Chondrocyte (in vitro differentiated cells): ENCODE measurements at places on chromosomes 12 and 14. TPM values are rescaled to one million over a fixed set of nuclear protein-coding genes. Genes with fewer than 3 reads are reported as not detected.

Gene VASH1
- 26.0 to 41.8 TPM (median 29.7 TPM) in 3 replicates for total RNA-seq

Gene SIX6
- not detected in 3 replicates for total RNA-seq

Gene LALBA
- not detected in 3 replicates for total RNA-seq

Gene TEX52
- total RNA-seq: not detected in 3 replicates

Gene MYO1H
- not detected in 3 replicates for total RNA-seq

Gene MYRFL
- total RNA-seq: 0.27 to 0.41 TPM (median 0.35 TPM) in 3 replicates

Gene KIF5A
- total RNA-seq: 2.6 to 5.1 TPM (median 3.5 TPM) in 3 replicates

Gene OR4K5
- total RNA-seq: not detected in 3 replicates

Gene HOXC6
- total RNA-seq: not detected in 3 replicates

Gene KRT6B
- not detected in 3 replicates for total RNA-seq

Gene MTERF2
- total RNA-seq: 7.0 to 12.3 TPM (median 7.5 TPM) in 3 replicates

Gene CPNE8
- total RNA-seq: 8.0 to 10.6 TPM (median 10.3 TPM) in 3 replicates

Gene GLIPR1L1
- total RNA-seq: not detected in 3 replicates

Gene RFX4
- total RNA-seq: not detected in 3 replicates

Gene CEBPE
- not detected in 3 replicates for total RNA-seq

GRCh38 chr12:132392389-132393244 lies 63.2 kb upstream of the GALNT9 start:
- DNase-seq: no peak
- peaks cover 9% of the 10 kb centered on the region for H3K4me1 ChIP-seq
- H3K27ac ChIP-seq: no peak overlapping the region
- H3K27me3 ChIP-seq: peaks cover 41% of the 10 kb centered on the region
- H3K36me3 ChIP-seq: no peaks in the 10 kb centered on the region

DNA sequence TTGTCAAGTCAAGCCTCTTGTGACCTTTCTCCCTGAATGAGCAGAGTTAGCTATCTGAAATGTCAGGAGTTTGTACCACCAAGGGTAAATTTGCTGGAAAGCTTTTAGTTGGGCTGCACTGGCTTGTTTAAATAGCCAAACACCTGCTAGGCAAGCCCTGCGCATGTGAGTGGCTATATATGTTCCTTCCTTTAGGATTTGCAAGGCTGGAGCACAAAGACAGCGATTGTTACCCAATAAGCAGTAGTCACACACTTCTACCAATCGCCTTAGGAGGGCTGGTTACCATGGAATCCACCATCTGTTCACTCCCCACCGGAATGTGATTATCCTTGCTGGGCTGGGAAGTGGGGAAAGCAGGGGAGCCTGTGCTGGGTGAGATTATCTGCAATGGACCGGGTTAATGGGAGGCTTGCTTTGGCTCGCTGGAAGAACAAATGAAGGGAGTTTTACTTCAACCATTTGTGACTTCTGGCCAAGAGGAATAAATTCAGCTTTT lies 102.5 kb downstream of the FGD4 start:
- no peaks in the 10 kb centered on the region for H3K36me3 ChIP-seq
- H3K27me3 ChIP-seq: peaks cover 2% of the 10 kb centered on the region
- no peak overlapping the region for H3K4me3 ChIP-seq
- no peak overlapping the region for H3K27ac ChIP-seq
- peaks cover 6% of the 10 kb centered on the region for H3K4me1 ChIP-seq

- peaks cover 4% of the 10 kb centered on the region for H3K27me3 ChIP-seq
- DNase-seq: no peak
- no peak overlapping the region for H3K4me3 ChIP-seq
- H3K27ac ChIP-seq: no peak overlapping the region
Observed at GRCh38 chr12:87025976-87026375, 769.8 kb upstream of the MGAT4C start.

DNA sequence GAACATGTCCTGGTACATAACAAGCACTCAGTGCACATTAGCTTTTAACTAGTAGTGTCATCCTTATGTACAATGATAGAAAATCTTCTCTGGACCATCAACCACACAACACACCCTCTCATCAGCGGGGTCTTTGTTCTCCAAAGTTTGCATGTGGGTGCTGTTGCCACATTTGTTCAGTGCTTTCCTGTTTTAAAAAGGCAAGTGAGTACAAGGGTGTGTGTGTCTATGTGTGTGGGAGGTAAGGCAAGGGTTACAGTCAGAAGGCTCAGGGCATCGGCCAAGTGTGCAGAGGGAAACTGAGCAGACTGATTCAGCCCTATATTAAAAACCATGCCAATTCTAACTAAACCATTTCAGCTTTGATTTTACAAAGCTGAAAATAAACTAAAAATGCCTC lies 17.9 kb downstream of the KRT76 start:
- no peak overlapping the region for H3K4me3 ChIP-seq
- DNase-seq: no peak
- H3K36me3 ChIP-seq: no peaks in the 10 kb centered on the region
- H3K27ac ChIP-seq: no peak overlapping the region
- no peaks in the 10 kb centered on the region for H3K4me1 ChIP-seq

GRCh38 chr14:101854366-101854765 lies 92.9 kb downstream of the PPP2R5C start:
- H3K4me3 ChIP-seq: no peak overlapping the region
- peaks cover 2% of the 10 kb centered on the region for H3K36me3 ChIP-seq
- no peak for DNase-seq
- no peaks in the 10 kb centered on the region for H3K27me3 ChIP-seq
- H3K4me1 ChIP-seq: peaks cover 16% of the 10 kb centered on the region
- H3K27ac ChIP-seq: no peak overlapping the region

DNA sequence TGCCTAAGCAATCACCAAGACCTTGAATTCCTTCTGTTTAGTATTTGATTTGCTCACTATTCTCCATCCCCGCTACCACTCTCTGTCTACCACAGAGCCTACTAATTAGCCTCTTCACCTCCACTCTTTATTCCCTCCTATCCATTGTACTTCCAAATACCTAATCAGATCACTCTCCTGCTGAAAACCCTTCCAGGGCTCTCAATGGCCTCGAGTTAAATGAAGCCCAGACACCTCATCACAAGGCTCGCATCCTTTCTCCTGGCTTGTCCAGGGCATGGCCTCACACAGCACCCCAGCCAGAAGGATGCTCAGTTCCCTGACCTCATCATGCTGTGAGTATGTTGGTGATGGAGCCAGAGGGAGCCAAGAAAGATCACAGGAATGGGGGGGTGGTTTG lies 71.4 kb upstream of the PRMT8 start:
- H3K4me3 ChIP-seq: no peak overlapping the region
- peaks cover 21% of the 10 kb centered on the region for H3K27me3 ChIP-seq
- H3K4me1 ChIP-seq: no peaks in the 10 kb centered on the region
- H3K27ac ChIP-seq: no peak overlapping the region

- H3K27ac ChIP-seq: no peak overlapping the region
- H3K36me3 ChIP-seq: no peaks in the 10 kb centered on the region
- no peak for DNase-seq
- H3K4me3 ChIP-seq: no peak overlapping the region
- peaks cover 51% of the 10 kb centered on the region for H3K27me3 ChIP-seq
- H3K4me1 ChIP-seq: no peaks in the 10 kb centered on the region
Observed at GRCh38 chr12:96570579-96570978, 81.2 kb downstream of the CFAP54 start.

DNA sequence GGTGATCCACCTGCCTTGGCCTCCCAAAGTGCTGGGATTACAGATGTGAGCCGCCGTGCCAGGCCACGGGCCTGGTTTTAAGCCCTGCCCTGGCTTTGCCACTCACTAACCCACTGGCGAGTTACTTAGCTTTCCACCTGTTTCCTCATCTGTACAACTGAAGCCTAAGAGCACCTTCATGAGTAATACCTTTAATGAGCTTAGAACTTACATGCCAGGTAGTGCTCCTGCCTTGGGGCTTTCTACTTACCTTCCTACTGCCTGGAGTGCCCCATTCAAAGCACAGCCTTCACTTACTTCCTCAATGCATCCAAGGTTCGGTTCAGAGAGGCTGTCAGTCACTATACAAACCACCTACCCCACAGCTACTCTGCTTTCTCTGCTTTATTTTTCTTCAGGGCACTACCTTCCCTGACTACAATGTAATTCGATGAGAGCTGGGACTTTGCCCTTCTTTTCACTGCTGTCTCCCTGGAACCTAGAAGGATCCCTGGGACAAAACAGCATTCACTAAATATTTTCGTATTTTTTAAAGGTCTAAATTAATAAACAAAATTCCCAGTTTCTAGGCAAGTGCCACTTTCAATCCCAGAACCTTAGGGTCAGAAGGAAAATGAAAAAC lies 13.8 kb downstream of the ZCCHC8 start:
- peaks cover 42% of the 10 kb centered on the region for H3K36me3 ChIP-seq
- H3K4me1 ChIP-seq: peaks cover 1% of the 10 kb centered on the region
- H3K27ac ChIP-seq: no peak overlapping the region
- H3K27me3 ChIP-seq: no peaks in the 10 kb centered on the region
- DNase-seq: no peak
- H3K4me3 ChIP-seq: no peak overlapping the region

- no peaks in the 10 kb centered on the region for H3K27me3 ChIP-seq
- H3K27ac ChIP-seq: peak overlapping the region; percentile 61
- peaks cover 6% of the 10 kb centered on the region for H3K36me3 ChIP-seq
- H3K4me3 ChIP-seq: no peak overlapping the region
- H3K4me1 ChIP-seq: peaks cover 69% of the 10 kb centered on the region
Observed at GRCh38 chr12:3119756-3120601, 42.8 kb downstream of the TSPAN9 start.

GRCh38 chr12:82525616-82526015 lies 161.1 kb upstream of the TMTC2 start:
- H3K4me3 ChIP-seq: no peak overlapping the region
- peaks cover 24% of the 10 kb centered on the region for H3K27me3 ChIP-seq
- no peak overlapping the region for H3K27ac ChIP-seq
- DNase-seq: no peak
- H3K4me1 ChIP-seq: no peaks in the 10 kb centered on the region

GRCh38 chr12:81992461-81992860 lies 233.3 kb upstream of the PPFIA2 start:
- no peaks in the 10 kb centered on the region for H3K4me1 ChIP-seq
- H3K27ac ChIP-seq: no peak overlapping the region
- no peak for DNase-seq
- H3K27me3 ChIP-seq: no peaks in the 10 kb centered on the region
- no peak overlapping the region for H3K4me3 ChIP-seq
- no peaks in the 10 kb centered on the region for H3K36me3 ChIP-seq

GRCh38 chr12:132075714-132076553 lies 68.2 kb downstream of the DDX51 start:
- H3K27me3 ChIP-seq: no peaks in the 10 kb centered on the region
- no peak overlapping the region for H3K27ac ChIP-seq
- DNase-seq: no peak
- peaks cover 31% of the 10 kb centered on the region for H3K36me3 ChIP-seq

DNA sequence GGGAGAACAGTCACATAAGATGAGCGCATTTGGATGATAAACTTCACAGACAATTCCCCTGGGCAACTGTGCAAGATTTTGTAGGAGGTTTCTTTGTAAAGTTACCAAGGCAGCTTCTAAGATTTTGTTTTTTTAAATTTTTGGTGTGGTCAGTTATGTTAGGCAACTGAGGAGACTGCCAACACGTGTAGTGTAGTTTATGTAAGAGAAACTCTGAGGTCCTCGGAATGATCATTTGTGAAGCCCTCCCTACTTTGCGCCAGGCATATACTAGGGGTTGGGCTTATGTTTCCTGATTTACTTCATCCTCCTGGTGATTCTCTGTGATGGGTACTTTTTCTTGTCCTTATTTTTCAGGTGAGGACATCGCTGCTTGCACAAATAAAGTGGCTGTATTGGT lies 433.6 kb downstream of the TMEM132D start:
- peaks cover 2% of the 10 kb centered on the region for H3K36me3 ChIP-seq
- H3K27ac ChIP-seq: no peak overlapping the region
- H3K27me3 ChIP-seq: no peaks in the 10 kb centered on the region
- H3K4me3 ChIP-seq: no peak overlapping the region
- H3K4me1 ChIP-seq: no peaks in the 10 kb centered on the region

DNA sequence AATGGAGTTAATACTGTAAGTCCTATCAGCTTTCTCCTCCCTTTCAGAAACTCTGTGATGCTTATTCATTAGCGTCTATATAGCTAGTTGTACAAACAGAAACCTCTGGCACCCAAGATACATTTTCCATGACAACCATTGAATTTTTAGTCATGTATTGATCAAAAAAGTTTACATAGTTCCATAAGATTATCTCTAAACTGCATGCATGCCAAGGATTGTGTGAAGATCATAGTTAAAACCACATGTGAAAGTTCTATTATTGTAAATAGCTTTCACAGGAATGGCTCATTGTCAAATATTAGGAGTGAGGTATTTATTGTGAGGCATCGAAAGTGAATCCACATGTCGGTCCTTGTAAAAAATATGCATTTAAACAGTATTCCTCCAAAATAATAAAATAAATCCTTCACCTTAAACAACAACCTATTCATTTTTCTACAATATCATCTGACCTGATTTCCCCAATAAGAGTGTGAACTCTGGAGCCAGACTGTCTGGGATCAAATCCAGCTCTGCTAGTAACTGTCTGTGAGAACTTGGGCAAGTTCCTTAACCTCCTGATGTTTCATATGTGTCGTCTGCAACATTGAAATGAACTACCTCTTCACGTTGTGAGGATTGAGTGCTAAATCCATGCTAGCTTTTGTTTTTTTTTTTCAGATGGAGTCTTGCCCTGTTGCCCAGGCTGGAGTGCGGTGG lies 10.6 kb upstream of the CDKL1 start:
- peaks cover 6% of the 10 kb centered on the region for H3K4me1 ChIP-seq
- H3K27me3 ChIP-seq: no peaks in the 10 kb centered on the region
- H3K4me3 ChIP-seq: no peak overlapping the region
- no peak overlapping the region for H3K27ac ChIP-seq
- DNase-seq: no peak
- peaks cover 4% of the 10 kb centered on the region for H3K36me3 ChIP-seq

DNA sequence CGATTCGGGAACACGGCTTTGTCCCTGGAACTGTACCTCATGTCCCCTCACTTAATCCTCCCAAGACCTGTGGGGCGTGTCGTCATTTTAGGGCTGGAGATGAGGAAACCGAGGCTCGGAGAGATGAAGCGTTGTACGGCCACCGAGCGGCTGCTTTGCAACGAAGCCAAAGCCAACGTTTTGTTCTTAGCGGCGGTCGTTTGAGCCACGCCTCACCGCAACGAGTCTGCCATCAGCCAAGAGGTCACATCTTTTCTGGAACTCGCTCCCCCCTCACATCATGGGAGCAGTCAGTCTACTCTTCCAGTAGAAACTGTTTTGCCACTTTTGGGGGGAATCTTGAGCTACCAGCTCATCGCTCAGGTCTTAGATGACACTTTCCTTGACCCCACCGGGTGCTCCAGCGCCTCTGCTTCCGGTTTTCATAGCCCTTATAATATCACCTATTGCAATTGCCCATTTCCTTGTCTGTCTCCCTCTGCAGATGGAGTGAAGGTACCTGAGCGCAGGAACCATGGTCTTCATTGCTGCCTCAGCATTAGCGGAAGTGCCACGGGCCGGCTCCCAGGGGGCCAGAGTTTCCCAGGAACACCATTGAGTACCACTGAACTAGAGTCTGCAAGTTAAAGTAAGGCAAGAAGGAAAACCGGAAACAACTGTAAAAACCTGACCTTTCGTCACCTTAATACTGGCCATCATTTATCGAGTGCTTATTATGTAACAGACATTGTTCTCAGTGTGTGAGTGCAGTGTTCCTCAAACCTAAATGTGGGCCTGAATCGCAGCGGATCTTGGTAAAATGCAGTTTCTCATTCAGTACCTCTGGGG lies 19.6 kb downstream of the NINJ2 start:
- H3K36me3 ChIP-seq: no peaks in the 10 kb centered on the region
- no peak for DNase-seq
- H3K27me3 ChIP-seq: no peaks in the 10 kb centered on the region
